NCI-H1417 treated with DMSO at 0.1 percent for 48 hours (cell line): ENCODE measurements at places on chromosomes 7 and 10.

GRCh38 chr10:31426401-31426800 is 107.4 kb downstream of the ZEB1 start:
- DNase-seq = no peak

GRCh38 chr7:106883456-106884026 is 18.5 kb downstream of the PIK3CG start:
- no peak for DNase-seq

GRCh38 chr7:148962823-148963582 is 65.3 kb downstream of the PDIA4 start:
- peak; percentile 96 for DNase-seq

DNA sequence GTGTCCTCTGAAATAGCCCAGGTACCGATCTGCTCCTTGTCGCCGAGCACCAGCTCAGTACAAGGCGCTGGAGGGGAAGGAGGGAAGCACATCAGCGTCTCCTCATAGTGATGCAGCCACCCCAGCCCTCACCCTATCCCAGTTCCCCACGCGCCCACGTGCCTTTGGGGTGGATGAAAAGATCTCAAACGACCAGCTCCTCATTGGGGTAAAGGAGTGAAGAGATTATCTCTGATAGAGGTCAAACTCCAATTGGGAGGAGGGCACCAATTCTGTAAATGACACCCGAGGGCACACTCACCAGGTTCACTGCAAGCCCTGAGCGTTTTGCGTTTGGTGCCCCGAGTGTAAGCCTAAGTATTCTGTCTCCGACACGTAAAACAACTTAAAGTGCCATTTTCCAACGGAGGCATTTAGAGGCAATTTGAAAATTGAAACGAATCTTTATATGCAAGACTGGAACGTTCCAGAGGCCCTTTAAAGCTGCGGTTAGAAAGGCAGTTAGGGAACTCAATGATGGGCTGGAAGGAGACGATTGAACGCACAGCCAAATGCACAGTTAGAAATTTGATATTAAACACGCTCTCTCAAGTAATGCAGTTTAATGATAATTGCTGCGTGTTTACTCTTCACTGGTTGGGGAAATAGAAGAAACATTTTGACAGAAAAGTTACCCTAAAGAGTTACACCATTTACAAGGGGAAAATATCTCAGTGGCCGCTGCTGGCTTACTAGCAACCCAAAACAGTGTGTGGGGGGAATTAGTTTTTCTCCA is 8.9 kb upstream of the EMX2 start:
- no peak for DNase-seq

DNA sequence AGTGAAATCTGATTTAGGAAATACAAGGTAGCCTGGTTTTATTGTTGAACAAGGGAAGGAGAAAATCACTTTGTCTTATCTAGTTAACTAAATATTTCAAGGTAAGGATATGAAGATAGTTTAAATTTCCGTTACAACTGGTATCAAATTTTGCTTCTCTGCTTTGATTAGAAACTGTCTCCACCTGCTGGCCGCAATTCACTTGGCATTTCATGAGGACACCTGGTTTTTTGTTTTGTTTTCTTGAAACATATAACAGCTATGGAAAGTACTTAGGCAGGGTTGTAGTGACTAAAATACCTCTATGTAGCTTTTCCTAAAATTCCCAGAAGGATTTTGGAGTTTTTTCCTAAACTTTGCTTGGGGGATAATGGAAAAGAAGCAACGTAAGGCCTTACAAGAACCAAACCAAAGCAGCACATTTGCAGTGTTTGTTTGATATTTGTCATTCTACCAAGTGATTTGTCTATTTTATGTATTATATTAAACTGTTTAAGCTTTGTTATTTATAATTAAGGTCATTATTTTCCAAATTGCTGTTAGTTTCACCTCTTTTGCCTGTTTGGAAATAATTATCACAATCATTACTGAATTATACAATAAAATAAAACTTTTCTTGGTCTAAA is 73.6 kb downstream of the AHCYL2 start:
- DNase-seq = no peak

DNA sequence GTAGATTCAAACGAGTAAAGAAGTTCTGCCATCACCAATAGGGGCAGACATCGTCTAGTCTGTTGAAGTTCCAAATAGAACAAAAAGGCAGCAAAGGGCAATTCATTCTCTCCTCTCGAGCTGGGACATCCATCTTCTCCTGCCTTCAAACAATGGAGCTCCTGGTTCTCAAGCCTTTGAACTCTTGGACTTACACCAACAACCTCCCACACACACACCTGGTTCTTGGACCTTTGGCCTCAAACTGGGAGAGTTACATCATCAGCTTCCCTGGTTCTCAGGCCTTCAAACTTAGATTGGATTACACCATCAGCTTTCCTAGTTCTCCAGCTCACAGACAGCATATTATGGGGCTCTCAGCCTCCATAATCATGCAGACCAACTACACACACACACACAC is 9.8 kb upstream of the GIMAP5 start:
- DNase-seq = no peak

- no peak for DNase-seq
Observed at GRCh38 chr10:75281974-75282373, 46.2 kb upstream of the COMTD1 start.

GRCh38 chr7:135859538-135859937 is 110.9 kb upstream of the FAM180A start:
- DNase-seq = no peak

DNA sequence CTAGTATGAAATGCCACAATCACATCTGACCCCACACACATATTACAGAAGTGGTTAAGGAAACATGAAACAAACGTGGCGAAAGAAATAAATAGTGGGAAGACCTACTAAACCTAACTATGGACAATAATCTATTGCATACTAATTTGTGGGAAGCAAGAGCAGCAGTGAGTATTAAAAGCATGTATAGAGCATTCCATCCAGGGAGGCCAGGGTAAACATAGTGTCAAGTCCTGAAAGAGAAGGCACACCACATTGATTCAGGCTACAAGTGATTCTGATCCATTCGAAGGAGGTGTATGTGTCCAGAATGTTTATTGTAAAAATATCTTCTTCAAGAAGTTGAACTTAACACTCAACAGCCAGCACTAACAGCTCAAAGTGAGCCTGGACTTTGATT is 29.2 kb downstream of the CACNA2D1 start:
- DNase-seq = no peak

- no peak for DNase-seq
Observed at GRCh38 chr10:110686949-110687348, 42.8 kb downstream of the RBM20 start.

DNA sequence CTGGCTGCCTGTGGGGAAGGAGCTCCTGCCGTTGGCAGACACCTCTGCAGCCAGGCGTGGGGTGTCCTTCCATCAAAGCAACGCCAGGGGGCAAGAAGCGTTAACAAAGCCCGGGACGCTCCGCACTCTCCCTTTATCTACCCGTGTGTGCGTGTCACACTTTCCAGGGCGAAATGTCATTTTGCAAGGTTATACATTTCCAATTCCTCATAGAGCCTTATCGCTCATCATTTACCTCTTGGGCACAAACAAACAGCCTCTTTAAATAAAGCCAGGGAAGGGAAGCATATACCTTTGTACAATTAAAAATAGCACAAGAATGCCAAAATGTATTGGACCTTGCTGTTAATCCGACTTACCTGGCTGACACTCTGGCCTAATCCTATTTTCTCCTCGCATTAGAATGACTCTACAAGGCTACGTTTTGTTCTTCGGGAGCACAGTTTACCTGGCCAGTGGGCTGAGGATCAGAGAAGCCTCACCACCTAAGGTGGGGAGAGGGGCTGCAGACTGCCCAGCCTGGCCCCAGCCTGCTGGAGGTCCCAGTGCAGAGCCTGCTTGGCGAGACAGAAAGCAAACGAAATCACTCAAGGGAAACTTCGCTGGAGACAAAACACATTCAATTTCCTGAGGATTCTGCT is 77.6 kb upstream of the EN2 start:
- DNase-seq = peak; percentile 36

DNA sequence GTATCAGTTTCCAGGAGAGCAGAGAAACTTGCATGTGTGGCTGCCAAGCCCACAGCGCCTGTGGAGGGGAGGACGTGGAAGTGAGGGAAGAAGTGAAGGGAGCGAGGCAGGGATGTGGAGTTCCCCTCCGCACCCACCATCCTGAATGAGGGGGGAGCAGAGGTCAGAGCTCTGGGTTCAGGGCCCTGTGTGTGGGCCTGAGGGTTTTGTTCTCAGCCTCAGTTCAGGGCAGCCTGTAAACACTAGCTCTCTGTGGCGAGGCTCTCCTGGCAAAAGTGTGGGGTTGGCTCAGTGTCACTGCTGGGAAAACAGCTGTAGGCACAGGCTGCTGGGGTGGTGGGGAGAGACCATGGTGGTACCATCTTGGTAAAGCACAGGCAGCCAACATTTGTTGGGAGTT is 108.4 kb downstream of the C10orf105 start:
- DNase-seq = no peak

- no peak for DNase-seq
Observed at GRCh38 chr7:47601881-47602249, 20.0 kb upstream of the TNS3 start.

DNA sequence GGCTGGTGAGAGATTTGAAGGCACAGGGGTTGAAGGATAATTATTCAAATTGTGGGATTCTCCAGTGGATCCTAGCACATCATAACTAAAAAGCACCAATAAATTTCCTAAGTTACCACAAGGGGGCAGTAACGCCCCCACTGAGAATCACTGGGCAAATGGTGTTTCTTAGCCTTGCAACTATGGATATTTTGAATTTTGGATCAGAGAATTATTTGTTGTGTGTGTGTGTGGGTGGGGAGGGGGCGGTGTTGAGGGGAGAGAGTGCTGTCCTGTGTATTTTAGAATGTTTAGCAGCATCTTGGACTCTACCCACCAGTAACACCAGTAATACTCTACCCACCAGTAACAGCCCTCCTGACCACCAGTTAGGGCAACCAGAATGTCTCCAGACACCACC is 63.3 kb upstream of the PRKG1 start:
- no peak for DNase-seq

GRCh38 chr10:122285506-122286444 is 14.7 kb downstream of the BTBD16 start:
- DNase-seq = no peak

- no peak for DNase-seq
Observed at GRCh38 chr7:117269417-117269816, 53.4 kb downstream of the WNT2 start.

DNA sequence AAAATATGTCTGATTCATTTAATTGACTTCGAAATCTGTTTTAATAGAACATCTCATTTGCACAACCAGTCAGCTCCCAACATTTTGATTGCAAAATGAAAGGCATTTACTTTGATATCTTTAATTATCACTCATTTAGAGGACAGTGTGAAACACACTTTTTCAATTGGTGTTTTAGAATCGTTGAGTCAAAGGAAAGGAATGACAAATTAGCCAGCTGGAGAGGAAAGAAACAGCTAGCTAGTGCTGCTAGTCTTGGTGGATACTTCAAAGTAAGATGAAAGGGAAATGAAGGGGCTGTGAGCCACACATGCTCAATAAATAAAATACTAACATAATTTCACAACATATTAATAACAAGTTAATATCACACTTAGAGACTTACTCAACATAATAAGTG is 570.2 kb downstream of the PHTF2 start:
- DNase-seq = no peak

- DNase-seq = no peak
Observed at GRCh38 chr7:157688533-157689268, 351.9 kb downstream of the DNAJB6 start.

- no peak for DNase-seq
Observed at GRCh38 chr7:8236780-8237407, 25.1 kb downstream of the ICA1 start.

GRCh38 chr7:91193141-91193540 is 71.1 kb upstream of the FZD1 start:
- no peak for DNase-seq

- no peak for DNase-seq
Observed at GRCh38 chr10:3946234-3947229, 161.5 kb upstream of the KLF6 start.

DNA sequence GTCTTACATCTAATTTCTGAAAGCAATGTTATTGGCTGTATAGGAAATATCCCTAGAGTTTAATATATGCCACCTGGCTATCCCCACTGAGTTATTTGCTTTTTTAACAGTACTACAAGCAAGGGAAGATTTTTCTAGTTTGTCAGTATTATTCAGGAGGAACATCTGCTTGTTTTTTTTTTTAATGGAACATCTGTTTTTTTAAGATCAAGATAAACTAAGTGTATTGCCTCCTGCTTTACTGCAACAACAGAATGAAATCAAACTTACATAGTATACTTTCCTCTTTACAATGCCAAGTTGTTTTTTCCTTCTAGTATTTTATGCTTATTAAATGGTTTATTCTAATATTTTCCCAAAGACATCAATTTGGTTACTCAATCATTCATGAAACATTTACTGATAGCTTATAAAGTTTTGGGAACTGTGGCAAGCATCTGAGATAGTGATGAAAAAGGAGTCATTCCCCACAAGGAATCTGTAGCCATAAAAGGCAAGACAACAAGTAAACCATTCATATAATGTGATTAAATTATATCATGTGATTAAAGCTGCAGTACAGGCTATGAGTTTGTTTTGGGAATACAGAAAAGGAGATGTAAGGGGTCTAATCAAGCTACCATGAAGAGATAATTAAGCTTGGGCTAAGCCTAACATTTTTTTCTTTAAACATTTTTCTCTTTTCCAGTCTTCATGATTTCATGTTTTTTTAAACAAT is 17.4 kb downstream of the MTPN start:
- no peak for DNase-seq

DNA sequence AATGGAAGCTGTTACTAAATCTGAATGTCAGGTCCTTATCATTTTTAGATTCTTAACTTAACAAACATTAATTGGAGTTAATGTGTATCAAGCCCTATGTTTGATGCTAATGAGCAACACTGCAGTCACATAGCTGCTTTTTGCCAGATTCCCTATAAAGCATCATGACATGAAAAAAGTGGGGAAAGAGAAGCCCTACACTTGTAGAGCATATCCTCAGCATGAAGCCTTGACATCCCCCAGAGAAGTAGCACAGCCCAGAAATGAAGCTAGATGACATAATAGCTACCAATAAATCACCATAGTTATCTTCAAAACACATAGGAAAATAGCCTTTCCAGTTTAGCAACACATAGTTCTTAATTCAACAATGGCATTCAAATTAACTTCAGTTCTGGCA is 49.2 kb upstream of the CDK1 start:
- no peak for DNase-seq

- no peak for DNase-seq
Observed at GRCh38 chr10:123129618-123130271, 6.0 kb upstream of the HMX3 start.

DNA sequence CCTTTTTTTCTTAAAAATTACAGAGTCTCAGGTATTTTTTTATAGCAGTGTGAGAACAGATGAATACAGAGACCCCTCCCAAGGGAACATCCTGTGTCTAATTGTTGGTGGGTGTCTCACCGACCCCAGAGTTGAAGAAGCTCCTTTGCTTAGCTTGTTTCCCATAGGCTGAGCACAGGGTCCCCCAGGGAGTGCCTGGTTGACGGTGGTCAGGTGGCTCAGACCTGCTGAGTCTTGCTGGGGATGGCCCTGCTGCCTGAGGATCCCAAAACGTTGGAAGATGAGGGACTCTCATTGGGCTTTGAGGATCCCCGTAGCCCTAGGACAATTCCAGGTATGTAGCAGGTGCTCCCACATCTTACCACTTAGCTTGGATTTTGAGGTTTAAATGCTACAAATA is 19.5 kb downstream of the SCART1 start:
- no peak for DNase-seq
